MCF 10A (cell line): ENCODE measurements at places on chromosomes 13 and 19.

- DNase-seq = peak; percentile 47
These were observed 13.2 kb upstream of the UQCR11 start for GRCh38 chr19:1618157-1619093.

DNA sequence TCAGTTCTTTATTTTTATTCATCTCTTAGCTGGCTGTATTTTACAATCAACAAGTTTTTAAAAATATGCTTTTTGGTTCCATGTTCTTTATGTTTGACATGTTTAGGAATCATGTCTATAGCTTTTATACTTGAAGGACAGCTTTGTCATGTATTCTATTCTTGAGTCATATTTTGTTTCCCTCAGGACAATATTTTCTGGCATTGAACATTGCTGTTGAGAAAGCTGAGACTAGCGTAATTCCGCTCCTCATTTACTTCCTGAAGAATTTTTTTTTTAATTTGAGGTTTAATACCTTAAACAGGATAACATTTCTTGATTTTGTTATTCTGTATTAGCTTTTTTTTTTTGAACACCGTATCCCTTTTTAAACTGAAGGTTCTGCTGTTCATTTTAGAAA, 53.2 kb downstream of the RB1 start:
- DNase-seq = peak; percentile 52

DNA sequence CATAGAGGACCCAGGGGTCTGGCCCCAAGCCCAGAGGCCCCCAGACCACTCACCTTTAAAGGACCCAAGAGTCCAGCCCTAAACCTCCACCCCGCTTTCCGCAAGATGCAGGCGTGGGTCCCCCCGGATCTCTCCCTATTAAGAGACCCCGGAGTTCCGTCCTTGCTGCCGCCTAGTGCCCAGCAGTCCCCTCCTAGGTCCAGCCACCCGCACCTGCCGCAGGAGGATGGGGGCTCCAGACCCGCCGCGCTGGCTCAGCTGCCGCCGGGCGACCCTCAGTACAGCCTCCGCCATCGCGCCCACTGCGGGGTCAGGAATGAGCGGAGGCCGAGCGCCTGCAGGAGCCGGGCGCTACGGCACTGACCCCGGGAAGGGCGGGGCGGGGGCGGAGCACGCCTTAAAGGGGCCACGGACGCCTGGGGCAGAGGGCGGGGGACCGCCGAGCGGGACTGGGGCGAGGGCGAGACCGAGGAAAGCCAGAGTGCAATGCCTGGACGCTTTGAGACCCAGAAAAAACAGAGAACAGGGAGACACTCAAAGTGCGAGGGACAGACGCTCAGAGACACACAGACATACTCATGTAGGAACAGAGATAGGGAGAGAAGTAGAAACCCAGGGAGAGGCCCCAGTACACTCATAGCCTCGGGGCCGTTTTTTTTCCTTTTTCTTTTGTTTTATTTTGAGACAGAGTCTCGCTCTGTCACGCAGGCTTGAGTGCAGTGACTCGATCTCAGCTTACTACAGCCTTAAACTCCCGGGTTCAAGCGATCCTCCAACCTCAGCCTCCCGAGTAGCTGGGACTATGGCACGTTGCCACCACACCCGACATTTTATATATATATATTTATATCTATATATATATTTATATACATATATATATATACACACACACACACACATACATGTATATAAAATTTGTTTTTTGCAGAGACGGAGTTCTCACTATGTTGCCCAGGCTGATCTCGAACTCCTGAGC, at the start of gene ETHE1:
TSS of gene ETHE1 (minus strand) at position 318 of the 976 bp plus-strand sequence. CDS start at position 294, 24 bp downstream.
- peak; percentile 76 for DNase-seq

DNA sequence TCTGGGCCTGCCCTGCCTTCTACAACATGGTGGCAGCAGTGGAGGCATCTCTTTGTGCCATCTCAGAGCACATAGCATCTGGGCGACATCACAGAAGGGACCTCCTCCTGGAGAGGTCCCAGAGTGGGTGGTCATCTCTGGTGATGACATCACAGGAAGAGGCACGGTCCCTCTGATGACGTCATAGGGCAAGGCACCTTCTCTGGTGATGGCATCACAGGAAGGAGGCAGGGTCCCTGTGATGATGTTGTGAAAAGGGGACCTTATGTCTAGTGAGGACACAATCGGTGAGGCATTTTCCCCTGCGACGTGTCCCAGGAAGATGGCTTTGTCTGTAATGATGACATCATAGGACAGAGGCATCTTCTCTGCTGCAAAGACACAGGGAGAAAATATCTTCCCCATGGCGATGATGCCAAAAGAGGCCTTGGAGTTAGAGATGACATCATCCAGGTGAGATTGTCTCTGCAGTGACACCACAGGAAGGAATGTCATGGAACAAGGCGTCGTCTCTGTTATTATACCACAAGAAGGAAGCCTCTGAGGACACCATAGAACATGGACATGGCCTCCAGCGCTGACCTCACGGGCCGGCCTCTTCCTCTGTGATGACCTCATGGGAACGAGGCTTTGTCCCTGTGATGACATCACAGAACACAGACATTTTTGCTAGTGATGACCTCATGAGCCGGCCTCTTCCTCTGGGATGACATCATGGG, 10.7 kb downstream of the SHISA7 start:
- no peak for DNase-seq

GRCh38 chr13:99331881-99332293, 24.7 kb upstream of the GPR183 start:
- peak; percentile 55 for DNase-seq

DNA sequence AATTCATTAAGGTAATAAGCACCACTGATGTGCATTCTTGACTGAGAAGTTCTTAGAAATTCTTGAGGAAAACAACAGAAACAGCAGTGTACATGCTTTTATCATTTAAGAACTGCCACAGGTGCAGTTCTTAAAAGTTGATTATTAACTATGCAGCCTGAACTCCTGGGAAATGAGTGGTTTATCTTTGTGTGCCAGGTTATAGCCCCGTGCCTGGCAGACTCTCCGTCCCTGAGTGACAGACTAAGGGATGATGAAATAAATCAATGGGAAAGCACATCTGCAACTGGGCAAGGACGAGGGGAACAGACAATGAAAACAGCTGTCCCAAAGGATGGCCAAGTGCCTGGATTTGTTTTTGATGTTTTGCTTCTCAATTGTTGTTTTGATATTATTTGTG, 84.4 kb upstream of the SPATA13 start:
- no peak for DNase-seq

- DNase-seq = peak; percentile 67
These were observed at the start of gene STK24 for GRCh38 chr13:98576963-98577835. Gene STK24 (minus strand): TSS chr13:98577107. CDS start chr13:98576786, 321 bp downstream.

GRCh38 chr19:51055866-51056265, 9.0 kb downstream of the KLK13 start:
- DNase-seq = no peak

DNA sequence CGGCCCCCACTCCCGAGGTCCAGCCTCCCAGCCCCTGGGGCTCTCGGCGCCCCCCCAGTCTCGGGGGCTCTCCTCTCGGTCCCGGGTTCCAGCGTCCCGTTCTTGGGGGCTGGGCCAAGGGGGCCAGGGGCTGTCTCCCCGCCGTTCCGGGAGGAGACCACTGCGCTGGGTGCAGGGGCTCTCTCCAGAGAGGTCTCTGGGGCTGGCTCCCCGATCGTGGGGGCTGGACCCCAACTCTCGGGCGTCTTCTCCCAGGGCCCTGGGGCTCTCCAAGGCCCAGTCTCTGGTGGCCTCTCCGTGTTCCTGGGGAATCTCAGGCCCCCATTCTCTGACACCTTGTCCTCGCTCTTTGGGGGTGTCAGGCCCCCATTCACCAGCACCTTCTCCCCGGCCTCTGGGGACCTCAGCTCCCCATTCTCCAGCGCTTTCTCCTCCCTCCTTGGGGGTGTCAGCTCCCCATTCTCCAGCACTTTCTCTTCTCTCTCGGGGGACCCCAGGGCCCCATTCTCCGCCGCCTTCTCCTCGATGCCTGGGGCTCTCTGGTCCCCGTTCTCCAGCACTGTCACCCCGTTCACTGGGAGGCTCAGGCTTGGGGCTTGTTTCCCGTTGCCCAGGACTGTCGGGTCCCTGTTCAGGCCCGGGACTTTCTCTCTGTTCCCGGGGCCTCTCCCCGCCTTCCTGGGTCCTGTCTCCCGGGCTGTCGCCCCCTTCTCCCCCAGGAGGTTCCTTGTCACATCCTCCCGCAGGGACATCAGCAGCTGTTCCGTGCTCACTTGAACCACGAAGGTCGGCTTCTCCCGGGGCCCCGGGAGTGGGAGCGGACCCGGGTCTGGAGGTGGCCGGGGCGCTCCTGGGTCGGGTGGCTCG, 13.7 kb downstream of the LMTK3 start:
- DNase-seq = no peak

DNA sequence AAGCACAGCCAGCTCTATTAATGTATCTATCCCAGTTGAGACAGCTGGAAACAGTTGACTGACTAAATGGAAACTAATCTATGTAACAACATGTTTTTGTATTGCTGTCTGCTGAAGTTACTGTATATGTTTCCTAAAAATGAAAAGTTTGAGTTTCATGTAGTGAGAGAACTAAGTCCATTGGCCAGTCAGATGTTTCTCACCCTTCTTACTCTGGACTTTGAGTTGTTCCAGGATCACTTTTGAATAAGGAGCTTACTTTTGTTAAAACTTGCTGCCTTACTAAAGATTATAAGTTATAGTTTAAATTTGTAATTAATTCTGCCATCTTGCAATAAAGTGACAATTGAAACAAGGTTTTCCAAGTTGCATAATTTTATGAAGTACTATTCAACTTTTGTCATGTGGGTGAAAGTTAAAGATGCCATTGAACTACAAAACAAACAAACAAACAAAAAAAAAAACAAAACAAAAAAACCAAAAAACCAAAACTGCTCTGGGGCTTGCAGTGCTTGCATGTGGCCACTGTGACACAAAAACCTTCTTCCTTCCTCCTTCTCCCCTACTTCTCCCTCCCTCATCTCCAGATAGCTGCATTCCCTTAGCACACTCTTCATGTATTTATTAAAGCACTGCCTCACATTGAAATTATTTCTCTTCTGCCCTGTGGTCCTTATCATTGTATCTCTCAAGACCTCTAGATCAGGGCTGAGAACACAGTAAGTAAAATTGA, 15.3 kb downstream of the WDFY2 start:
- DNase-seq = no peak

DNA sequence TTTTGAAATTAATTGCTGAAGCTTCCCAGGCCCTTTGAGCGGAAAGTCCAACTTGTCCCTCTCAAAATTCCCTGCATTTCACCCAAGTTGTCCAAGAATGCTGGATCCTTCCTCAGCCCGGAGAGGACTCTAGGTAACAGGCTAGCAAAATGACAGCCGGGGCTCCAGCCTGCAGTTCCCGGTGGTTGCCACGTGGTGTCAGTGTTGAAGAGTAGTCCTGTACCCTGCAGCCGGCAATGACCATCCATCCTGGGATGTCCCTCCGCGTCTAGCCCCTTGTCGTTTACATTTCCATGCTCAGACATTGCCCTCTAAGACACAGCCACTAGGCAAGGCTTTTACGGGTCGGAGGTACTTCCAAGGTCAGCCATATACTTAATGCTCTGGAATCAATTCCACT, 31.4 kb upstream of the MTIF3 start:
- peak; percentile 46 for DNase-seq

DNA sequence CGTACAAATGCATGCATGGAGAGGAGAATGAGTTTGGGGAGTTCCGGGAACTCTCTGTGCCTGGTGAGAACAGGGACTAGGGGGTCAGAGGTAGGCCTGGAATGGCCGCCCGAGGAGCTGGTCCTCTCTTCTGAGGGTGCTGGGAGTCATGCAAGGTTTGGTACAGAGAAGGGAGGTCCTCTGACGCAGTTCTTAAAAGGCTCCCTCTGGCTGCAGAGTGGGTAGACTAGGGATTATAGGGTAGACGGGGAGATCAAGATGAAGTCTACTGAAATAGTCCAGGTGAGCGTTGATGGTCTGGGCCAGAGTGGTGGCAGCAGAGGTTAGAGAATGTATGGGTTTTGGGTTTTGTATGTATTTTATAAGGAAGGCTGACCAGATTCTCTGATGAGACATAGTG, 796 bp downstream of the ZNF304 start:
- DNase-seq = no peak

GRCh38 chr19:11339254-11340098, at the start of gene RAB3D:
Gene RAB3D (minus strand): TSS chr19:11339657. CDS start chr19:11337399, 2,258 bp downstream.
- DNase-seq = peak; percentile 93

DNA sequence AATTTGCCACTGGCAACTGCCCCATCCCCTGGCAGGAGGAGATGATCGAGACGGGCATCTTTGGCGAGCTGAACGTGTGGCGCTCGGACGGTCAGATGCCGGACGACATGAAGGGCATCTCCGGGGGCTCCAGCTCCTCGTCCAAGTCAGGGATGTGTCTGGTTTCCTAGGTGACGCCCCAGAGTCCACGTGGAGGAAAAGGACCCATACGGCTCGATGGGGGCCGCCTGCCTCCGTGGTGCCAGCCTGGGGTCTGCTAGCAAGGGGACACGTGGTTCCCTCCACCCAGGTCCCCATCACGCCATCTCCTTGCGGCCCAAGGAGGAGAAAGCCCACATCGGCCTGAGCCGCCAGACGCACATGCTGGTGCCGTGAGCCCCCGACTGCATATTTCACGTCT, 23.8 kb upstream of the TMEM255B start:
- no peak for DNase-seq

DNA sequence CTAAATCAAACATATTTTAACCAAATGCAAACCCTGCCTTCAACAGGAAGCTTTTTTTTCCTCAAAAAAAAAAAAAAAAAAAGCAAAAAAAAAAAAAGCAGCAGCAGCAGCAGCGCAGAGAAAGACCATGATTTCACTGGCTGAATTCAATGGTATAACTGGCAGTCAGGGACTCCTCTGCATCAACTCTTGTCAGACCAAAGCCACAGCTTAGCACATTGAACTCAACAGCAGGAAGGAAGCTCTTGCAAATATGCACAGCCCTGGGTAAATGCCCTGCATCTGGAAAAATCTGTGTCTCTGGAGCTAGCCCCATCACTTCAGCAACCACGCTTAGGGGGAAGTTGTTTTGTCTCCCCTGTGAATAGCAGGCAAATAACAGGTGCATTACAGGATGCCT, 17.6 kb upstream of the DHRS12 start:
- DNase-seq = no peak

DNA sequence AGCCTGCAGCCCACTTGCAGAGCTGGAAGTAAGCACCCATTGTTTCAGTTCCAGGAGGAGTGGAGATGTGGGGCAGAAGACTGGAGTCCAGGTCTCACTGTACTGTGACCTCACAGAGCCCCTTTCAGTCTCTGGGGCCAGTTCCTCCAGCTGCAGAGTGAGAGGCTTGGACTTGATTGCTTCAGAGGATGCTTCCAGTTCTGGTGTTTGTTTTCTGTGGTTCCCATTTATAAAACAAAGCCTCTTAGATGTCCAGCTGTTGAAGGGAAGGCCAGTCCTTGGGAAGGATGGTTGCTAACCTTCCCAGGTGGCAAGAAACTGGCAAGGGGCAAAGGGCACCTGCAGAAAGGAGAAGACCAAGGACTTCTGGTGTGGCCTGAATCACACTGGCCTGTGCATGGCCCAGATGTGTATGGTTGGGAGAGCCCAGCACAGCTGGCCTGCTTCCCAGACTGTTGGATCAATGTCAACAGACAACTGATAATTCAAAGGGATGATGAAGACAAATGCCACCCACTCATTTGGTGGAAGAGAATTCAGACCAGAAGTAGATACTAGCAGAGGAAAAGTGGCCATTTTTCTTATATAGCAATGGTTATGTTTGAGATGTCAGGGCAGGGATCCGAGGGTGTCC, 218.5 kb downstream of the ZNF536 start:
- no peak for DNase-seq
